ENCODE measurements at places on chromosomes 11 and 22. TPM values are rescaled to one million over a fixed set of nuclear protein-coding genes. Genes with fewer than 3 reads are reported as not detected.

Gene TRMT2A
- 57.7 TPM for total RNA-seq

Gene ROBO4
- not detected for total RNA-seq

- no peak for DNase-seq
- peaks cover 43% of the 10 kb centered on the region for H3K4me1 ChIP-seq
- H3K36me3 ChIP-seq = peaks cover 18% of the 10 kb centered on the region
- no peaks in the 10 kb centered on the region for H3K27me3 ChIP-seq
Measured at GRCh38 chr11:115347106-115347505, 157.1 kb downstream of the CADM1 start.

- H3K27ac ChIP-seq = no peak overlapping the region
- peaks cover 22% of the 10 kb centered on the region for H3K27me3 ChIP-seq
- no peak overlapping the region for H3K4me3 ChIP-seq
- H3K4me1 ChIP-seq = no peaks in the 10 kb centered on the region
Measured at GRCh38 chr11:132253469-132254264, 883.3 kb downstream of the NTM start.

DNA sequence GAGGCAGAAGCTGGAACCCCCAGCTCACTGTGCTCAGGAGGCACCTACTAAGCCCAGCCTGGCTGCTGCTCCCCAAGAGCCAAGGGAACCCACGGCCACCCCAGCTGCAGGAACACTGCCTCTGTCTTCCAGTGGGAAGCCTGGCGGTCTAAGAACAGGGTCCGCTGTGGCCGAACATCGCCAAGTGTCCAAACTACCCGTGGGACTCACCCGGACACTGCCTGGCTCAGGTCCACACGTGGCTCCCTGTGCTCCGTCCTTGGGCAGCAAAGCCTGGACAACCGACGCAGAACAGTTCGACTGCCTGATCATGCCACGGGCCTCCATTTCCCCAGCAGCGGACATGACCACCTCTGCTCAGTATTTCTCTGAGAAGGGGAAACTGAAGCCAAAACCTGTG lies 747.0 kb downstream of the BRD1 start:
- no peak overlapping the region for H3K27ac ChIP-seq
- peaks cover 30% of the 10 kb centered on the region for H3K27me3 ChIP-seq
- no peaks in the 10 kb centered on the region for H3K4me1 ChIP-seq
- no peak for DNase-seq
- H3K36me3 ChIP-seq = no peaks in the 10 kb centered on the region

- H3K36me3 ChIP-seq = no peaks in the 10 kb centered on the region
- no peaks in the 10 kb centered on the region for H3K4me1 ChIP-seq
- H3K4me3 ChIP-seq = no peak overlapping the region
- no peak overlapping the region for H3K27ac ChIP-seq
Measured at GRCh38 chr11:22449441-22449840, 111.3 kb downstream of the SLC17A6 start.

- H3K27me3 ChIP-seq = peaks cover 3% of the 10 kb centered on the region
- no peak overlapping the region for H3K4me3 ChIP-seq
- no peak for DNase-seq
- no peaks in the 10 kb centered on the region for H3K36me3 ChIP-seq
- peaks cover 37% of the 10 kb centered on the region for H3K4me1 ChIP-seq
- peak overlapping the region; percentile 5 for H3K27ac ChIP-seq
Measured at GRCh38 chr11:10669258-10670033, 24.1 kb downstream of the IRAG1 start.

GRCh38 chr11:127825183-127825582 lies 762.2 kb downstream of the ETS1 start:
- no peaks in the 10 kb centered on the region for H3K27me3 ChIP-seq
- H3K4me1 ChIP-seq = no peaks in the 10 kb centered on the region
- DNase-seq = no peak
- no peak overlapping the region for H3K4me3 ChIP-seq

GRCh38 chr11:128492461-128492860 lies 94.9 kb downstream of the ETS1 start:
- DNase-seq = no peak
- no peak overlapping the region for H3K27ac ChIP-seq
- peaks cover 30% of the 10 kb centered on the region for H3K36me3 ChIP-seq
- no peaks in the 10 kb centered on the region for H3K27me3 ChIP-seq

DNA sequence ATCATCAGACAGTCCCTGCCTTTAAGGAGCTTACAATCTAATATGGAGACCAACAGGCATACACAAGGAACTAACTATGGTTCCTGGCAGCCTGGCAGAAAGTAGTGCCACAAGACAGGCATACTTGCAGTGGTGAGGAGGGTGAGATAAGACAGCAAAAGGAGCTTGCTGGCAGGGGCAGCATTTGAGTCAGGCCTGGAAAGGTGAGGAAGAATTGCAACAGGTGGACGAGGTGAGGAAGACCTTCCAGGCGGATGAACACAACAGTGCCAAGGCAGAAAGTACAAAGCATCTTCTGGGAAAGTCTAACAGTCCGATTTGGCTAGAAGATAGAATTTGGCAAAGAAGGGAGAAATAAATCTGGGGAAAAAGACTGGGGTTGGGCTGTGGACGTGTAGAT lies 4.3 kb downstream of the DNAL4 start:
- H3K4me1 ChIP-seq = peaks cover 25% of the 10 kb centered on the region
- H3K27me3 ChIP-seq = peaks cover 6% of the 10 kb centered on the region
- peaks cover 3% of the 10 kb centered on the region for H3K36me3 ChIP-seq
- no peak overlapping the region for H3K27ac ChIP-seq
- H3K4me3 ChIP-seq = no peak overlapping the region
- no peak for DNase-seq

- no peak overlapping the region for H3K4me3 ChIP-seq
- no peak for DNase-seq
- no peaks in the 10 kb centered on the region for H3K36me3 ChIP-seq
- H3K27ac ChIP-seq = no peak overlapping the region
- peaks cover 16% of the 10 kb centered on the region for H3K27me3 ChIP-seq
Measured at GRCh38 chr22:30187529-30188407, 58.8 kb downstream of the LIF start.

- H3K4me1 ChIP-seq = no peaks in the 10 kb centered on the region
- H3K27ac ChIP-seq = no peak overlapping the region
- H3K27me3 ChIP-seq = peaks cover 16% of the 10 kb centered on the region
- no peaks in the 10 kb centered on the region for H3K36me3 ChIP-seq
Measured at GRCh38 chr11:26942356-26942755, 51.6 kb upstream of the FIBIN start.

- H3K27ac ChIP-seq = no peak overlapping the region
- DNase-seq = no peak
- no peaks in the 10 kb centered on the region for H3K27me3 ChIP-seq
- no peak overlapping the region for H3K4me3 ChIP-seq
Measured at GRCh38 chr11:34610324-34611041, 10.4 kb upstream of the EHF start.

- peaks cover 5% of the 10 kb centered on the region for H3K27me3 ChIP-seq
- H3K36me3 ChIP-seq = no peaks in the 10 kb centered on the region
- H3K4me3 ChIP-seq = no peak overlapping the region
Measured at GRCh38 chr22:35352214-35353111, 28.4 kb upstream of the HMOX1 start.

DNA sequence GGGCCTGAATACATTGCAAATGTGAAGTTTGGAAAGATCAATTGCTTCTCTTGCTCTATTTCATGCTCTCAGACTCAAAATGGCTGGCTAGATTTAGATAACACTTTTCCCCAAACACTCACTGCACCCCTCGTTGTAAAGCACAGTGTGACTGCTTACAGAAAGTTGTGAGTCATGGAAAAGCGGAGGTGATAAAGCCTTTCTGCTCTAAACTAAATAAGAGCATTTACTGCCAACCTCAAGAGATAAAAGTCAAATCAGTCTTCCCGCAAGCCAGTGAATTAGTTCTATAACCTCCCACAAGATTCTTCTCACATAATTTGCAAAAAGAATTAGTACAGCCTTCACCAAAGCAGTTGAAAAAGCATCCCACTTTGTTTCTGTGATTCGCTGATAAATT lies 168.7 kb downstream of the WT1 start:
- no peak for DNase-seq
- peaks cover 14% of the 10 kb centered on the region for H3K4me1 ChIP-seq
- no peaks in the 10 kb centered on the region for H3K36me3 ChIP-seq
- no peaks in the 10 kb centered on the region for H3K27me3 ChIP-seq

GRCh38 chr11:61747192-61747966 lies 5.1 kb upstream of the MYRF start:
- no peak overlapping the region for H3K4me3 ChIP-seq
- no peak overlapping the region for H3K27ac ChIP-seq
- no peaks in the 10 kb centered on the region for H3K36me3 ChIP-seq
- H3K27me3 ChIP-seq = peaks cover 9% of the 10 kb centered on the region

GRCh38 chr11:19551457-19551856 lies 161.2 kb upstream of the NAV2 start:
- peaks cover 21% of the 10 kb centered on the region for H3K27me3 ChIP-seq
- peaks cover 40% of the 10 kb centered on the region for H3K4me1 ChIP-seq
- no peak overlapping the region for H3K27ac ChIP-seq
- DNase-seq = no peak
- no peaks in the 10 kb centered on the region for H3K36me3 ChIP-seq
